Activated CD4-positive, CD25-positive, alpha-beta regulatory T cell treated with anti-CD3 and anti-CD28 coated beads, Interleukin-2, amount 50 U/mL, for 24 hours (primary cell): ENCODE measurements at places on chromosomes 1 and 21.

GRCh38 chr1:219581766-219582165 lies 31.1 kb downstream of the ZC3H11B start:
- no peak for ATAC-seq

- ATAC-seq = no peak
Observed at GRCh38 chr1:89732206-89732605, 88.6 kb upstream of the LRRC8D start.

GRCh38 chr1:119565131-119565772 lies 58.2 kb downstream of the HSD3B1 start:
- no peak for ATAC-seq

- ATAC-seq = no peak
Observed at GRCh38 chr1:37497832-37498231, 16.7 kb downstream of the MEAF6 start.

- ATAC-seq = no peak
Observed at GRCh38 chr21:40060083-40060677, 192.9 kb downstream of the PCP4 start.

- ATAC-seq = no peak
Observed at GRCh38 chr1:21397813-21398188, 42.1 kb upstream of the NBPF3 start.

- no peak for ATAC-seq
Observed at GRCh38 chr1:171616586-171616985, 5.5 kb upstream of the MYOCOS start.

- ATAC-seq = no peak
Observed at GRCh38 chr1:107874221-107874620, 90.8 kb downstream of the VAV3 start.

DNA sequence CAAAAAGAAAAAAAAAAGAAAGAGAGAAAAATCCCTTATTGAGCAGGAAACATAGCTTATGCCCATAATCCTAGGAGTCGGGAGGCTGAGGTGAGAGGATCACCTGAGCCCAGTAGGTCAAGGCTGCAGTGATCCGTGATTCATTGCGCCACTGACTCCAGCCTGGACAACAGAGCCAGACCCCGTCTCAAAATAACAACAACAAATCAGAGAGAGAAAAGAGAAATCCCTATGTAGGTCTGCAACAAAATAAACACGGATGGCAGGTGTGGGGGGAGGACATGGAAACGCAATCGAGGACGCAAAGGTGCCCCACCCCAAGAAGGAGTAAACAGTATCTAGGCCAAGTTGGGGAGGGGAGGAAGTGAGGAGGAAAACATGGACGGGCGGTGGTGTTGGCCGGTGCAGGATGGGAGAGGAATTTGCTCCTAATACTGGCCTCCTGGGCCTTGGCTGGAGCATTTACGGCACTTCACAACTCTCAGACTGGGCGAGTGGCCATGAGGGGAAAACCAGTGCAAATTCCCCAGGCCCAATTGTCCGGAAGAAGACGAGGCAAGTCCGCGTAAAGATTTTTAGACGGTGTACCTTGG lies 609 bp upstream of the CHTOP start:
- no peak for ATAC-seq

- no peak for ATAC-seq
Observed at GRCh38 chr1:159880430-159880829, 18.0 kb upstream of the VSIG8 start.

GRCh38 chr1:2806591-2806990 lies 5.1 kb upstream of the TTC34 start:
- no peak for ATAC-seq

GRCh38 chr1:107647012-107647411 lies 318.0 kb downstream of the VAV3 start:
- ATAC-seq = no peak

- no peak for ATAC-seq
Observed at GRCh38 chr1:178161516-178161915, 67.6 kb downstream of the RASAL2 start.

- no peak for ATAC-seq
Observed at GRCh38 chr1:3078871-3079270, 9.9 kb downstream of the PRDM16 start.

DNA sequence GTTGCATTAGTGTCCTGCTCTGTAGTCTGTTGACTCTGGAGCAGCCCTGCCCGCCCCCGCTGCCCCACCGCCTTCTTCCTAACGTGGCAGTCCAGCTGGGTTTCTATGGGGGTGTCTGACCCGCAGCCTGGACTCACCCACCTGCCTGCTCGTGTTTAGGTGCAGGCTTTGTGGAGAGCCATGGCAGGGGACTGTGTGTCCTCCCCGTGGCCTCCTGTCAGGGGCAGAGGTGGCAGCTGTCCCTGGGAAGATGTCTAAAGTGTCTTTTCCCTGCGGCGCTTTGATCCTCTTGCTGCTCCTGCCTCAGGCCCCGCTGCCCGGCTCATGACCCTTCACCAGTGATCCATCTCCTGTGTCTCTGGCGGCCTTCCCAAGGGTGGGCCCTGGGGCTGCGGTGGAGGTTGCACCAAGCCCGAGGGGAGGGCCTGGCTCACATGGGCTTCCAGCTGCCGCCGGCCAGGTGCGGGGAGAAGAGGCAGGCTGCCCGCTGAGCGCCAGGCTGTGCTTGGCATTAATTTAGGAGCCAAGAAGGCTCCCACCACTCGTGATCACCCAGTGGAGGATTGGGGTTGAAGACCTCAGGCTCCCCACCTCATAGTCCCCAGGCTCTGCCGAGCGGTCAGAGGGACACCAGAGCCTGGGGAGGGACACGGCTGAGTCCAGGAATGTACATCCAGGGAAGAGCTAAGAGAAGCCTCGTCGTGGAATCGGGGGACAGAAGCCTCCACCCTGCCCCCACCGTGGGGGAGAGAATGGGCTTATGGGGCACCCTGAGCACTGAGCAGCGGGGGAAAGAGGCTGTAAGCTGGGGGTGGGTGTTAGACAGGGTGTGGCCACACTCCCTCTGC lies 44.1 kb downstream of the COL18A1 start:
- ATAC-seq = no peak

DNA sequence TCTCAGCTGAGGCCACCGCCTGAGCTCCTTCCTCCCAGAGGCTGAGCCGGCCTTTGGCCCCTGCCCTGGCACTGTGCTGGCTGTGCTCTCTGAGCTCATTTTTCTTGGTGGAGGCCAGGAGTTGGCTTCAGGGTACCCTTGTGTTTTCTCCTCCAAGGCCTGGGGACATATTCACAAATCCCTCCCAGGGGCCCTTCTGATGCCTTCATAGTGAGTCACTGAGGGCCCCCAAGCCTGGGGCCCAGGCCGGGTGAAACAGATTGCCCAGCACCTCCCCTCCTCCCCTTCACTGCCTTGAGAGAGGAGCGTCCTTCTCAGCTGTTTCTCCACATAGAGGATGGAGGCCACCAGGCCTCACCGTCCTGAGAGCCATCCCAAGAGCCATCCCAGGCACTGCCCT lies 105.8 kb downstream of the SIK1 start:
- no peak for ATAC-seq

DNA sequence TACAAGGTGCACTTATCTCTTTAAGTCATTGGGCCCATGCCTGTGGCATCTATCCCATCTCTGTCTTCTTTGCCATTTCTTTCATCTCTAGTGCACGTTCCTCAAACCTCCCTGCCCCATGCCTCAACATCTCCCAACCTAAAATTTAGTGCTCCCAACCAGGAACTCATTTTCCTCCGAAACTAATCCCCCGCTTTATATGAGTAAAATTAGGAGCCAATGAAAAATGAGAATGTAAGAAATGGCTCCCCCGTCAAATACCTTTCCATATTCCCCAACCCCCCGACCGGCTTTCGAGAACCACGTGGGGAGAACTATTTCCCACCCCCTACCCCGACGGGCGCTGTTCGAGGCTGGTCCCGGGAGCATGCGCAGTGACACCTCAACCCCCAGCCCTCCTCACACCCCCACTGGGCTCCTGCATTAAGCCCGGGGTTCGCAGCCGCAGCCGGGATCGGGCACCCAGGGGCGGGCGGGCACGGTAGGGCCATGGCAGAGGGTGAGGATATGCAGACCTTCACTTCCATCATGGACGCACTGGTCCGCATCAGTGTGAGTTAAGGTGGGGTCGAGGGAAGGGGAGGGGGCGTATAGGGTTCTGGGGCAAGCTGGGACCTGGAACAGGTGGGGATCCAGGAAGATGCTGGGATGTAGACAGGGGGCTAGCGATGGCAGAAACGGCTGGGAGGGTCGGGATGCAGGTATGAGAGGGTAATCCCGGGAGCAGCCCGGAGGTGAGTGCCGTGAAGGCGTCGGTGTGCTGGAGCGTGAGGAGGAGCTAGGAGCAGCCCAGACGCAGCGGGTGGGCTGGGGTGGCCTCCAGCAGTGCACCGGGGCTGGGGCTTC lies at the start of gene TRIM46:
TSS of gene TRIM46 (plus strand) at position 372 of the 846 bp plus-strand sequence. CDS start at position 490, 118 bp downstream.
- ATAC-seq = peak; percentile 36

DNA sequence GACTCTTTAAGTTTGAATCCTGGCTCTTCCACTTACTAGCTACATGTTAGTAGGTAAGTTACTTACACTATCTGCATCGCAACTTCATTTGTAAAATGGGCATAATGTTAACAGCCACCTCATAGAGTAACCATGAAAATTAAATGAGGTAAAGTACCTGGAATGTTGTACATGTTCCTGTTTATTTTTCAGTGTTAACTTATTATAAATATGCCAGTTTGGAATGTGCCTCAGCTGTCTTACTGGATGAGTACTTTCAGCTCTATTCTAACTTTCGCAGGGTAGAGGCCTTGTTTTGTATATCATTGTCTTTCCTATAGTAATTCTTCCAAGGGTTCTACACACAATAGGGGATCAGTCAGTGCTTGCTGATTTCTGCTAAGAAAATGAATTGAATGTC lies 167.4 kb downstream of the DUSP10 start:
- no peak for ATAC-seq

GRCh38 chr1:198123133-198123532 lies 33.7 kb upstream of the NEK7 start:
- no peak for ATAC-seq

GRCh38 chr1:222582099-222582774 lies 7.5 kb downstream of the TAF1A start:
- ATAC-seq = peak; percentile 51

- peak; percentile 32 for ATAC-seq
Observed at GRCh38 chr1:175192111-175192629, 406 bp downstream of the KIAA0040 start.

DNA sequence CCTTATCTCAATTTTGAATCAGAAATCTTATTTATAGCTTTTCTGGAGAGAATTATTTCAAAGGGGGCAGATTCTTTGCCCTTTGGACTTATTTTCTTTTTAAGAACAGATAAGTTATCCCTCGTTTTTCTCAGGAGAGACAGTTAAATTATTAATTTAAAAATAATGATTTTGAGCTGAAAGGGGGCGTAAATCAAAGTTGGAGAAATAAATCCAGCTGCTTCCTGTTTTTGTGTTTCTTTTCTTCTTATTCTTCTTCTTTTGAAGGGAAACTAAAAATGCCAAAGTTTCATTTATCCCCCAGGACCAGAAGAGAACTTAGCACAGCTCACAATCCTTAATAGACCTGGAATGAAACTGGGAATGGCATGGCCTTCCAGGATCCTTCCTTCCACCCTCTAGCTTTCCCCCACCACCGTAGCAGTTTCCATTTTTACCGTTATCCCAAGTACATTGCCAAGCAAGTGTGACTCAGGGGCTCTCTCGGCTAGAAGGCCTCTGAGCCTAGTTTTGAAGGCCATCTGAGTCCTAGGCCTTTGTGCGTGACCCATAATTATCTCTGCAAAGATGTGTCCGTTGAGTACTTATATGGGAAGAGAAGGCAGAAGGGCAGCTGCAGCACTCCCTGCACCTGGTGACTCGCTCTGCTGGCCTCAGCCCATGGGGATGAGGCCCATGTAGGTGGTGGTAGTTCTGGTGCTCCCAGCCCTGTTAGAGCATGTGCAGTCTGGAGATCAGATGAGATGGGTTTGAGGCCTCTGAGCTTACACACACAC lies 181.7 kb downstream of the ROR1 start:
- ATAC-seq = no peak

GRCh38 chr1:21622466-21623315 lies 46.5 kb downstream of the RAP1GAP start:
- ATAC-seq = peak; percentile 57

DNA sequence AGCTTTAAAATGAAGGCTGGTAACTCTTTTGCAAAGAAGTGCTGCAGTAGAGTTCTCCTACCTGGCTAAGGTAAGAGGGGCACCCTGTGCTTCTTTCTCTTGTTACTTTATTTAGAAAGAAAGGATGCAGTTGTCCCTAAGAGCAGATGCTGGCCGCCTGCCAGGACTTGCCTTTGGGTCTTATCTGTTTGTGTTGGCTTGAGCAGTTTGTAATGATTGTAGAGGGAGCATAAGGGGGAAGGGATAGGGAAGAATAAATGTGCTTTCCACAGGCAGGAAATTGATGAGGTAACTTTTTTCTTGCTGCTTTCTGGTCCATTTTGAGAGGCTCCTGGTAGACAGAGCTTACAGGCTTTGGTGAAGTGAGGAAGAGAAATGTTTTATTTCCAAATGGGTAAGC lies 229.6 kb downstream of the HHAT start:
- ATAC-seq = no peak

DNA sequence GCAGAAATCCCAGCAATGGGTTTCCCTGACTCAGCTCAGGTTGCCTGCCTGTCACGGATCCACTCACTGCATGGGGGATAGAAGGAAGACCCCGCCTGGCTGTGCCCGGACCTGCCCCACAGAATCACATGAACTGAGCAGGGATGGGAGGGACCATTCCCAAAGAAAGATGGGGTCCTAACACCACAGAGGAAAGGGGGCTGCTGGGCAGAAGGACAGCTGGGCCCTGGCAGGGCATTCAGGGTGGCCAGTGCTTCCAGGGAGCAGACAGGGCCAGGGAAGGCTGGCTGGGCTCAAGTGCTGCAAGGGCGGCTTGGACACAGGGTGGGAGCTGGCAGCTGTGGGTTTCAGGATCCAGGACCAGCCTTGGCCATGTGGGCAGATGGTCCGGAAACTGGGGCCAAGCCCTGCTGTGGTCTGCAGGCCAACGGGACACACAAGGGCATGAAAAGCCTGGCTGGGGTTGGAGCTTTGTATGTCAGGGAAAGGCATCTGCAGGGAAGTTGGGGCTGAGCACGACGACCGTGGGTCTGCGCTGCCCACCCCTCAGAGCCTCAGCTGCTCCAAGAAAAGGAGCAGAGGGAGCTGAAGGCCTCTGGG lies 723.9 kb downstream of the PTPRU start:
- no peak for ATAC-seq

GRCh38 chr1:221598122-221598521 lies 143.8 kb downstream of the DUSP10 start:
- ATAC-seq = no peak

- no peak for ATAC-seq
Observed at GRCh38 chr1:42777852-42778251, 6.9 kb upstream of the TMEM269 start.

DNA sequence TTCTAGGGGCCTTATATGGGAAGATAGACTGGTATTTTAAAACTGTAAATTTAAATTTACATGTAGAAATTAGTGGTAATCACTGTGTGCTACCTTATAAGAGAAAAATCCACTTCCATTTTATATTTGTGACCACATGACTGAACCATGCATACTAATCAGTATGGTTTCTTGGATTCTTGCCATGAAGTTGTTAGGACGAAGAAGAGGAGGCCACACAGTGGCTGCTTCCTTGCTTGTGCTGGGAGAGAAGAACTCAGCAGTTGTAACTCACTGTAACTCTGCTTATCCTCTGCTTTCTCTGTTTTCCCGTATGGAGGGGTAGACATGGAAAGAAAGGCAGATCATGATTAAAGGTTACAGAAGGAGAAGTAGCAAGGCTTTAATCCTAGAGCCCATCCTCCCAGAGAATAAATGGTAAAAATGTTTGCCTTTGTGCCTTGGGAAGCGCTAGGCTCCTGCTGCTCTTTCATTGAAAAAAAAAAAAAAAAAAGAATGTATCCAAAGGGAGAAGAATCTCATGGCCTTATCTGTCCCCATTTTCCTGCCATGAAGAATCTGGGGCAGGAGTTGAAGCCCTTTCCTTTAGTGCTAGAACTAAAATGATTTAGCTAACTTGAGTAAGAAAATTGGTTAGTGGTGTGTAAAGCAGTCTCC lies 32.4 kb downstream of the KCTD3 start:
- no peak for ATAC-seq
